ENCODE measurements at places on chromosomes 16 and 17.

DNA sequence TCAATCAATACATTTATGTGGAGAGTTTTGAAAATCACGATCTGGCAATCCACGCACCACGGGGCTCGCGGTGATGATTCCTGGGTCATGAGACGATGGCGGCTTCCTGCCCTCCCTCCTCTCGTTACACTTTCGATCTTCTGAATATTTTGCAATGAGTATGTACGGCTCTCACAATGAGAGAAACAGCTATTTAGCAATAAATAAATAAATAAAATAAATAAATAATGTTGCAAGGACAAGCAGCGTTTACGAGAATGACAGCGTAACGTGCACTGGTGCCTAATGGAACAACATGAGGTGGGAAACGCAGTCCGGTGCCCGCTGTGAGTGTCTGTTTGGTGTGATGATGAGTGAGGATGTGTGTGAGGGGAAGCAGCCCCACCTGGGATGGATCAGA lies 46.7 kb upstream of the JPH3 start:
- no peak for DNase-seq

- DNase-seq, result no peak
Observed at GRCh38 chr17:418421-418751, 65.8 kb upstream of the RPH3AL start.

DNA sequence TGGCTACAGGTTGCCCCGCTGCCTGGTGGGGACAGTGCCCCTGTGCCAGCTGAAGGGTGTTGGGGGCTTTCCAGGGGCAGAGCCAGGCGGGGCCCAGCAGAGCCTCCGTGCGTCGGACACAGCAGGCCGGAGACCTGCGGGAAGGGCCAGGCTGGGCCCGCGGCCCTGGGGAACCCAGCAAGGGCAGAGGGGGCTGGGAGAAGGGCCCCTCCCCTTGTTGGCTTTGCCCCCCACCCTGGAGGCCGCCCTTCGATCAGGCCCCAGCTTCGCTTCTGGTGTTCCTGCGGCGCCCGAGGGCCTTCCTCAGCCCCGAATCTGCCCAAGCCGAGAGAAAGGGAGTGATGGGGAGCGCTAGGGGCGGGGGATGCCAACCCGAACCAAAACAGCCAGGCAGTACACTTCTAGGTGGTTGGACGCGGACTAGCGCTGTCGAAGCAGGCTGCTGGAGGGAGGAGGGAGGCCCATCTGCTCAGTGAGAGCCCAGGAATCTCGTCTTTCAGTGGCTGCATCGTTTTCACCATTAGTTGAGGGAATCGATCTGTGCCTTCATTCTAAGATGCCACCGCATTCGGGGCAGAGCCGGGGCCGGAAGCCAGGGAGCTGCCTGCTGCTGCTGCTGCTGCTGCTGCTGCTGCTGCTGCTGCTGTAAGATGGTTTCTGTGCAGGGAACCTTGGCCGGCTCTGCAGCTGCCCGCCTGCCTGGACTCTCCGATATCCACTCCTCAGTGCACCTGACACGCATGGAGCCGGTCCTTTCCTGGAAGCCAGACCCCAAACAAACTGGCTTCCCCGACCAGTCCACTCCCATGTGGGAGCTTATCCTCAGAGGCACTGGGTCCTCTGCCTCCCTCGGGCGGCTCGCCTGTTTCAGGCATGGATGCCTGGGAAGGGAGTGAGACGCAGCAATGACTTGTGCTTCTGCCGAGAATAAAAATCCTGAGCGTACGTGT lies 1.7 kb downstream of the JPH3 start:
- DNase-seq, result no peak

DNA sequence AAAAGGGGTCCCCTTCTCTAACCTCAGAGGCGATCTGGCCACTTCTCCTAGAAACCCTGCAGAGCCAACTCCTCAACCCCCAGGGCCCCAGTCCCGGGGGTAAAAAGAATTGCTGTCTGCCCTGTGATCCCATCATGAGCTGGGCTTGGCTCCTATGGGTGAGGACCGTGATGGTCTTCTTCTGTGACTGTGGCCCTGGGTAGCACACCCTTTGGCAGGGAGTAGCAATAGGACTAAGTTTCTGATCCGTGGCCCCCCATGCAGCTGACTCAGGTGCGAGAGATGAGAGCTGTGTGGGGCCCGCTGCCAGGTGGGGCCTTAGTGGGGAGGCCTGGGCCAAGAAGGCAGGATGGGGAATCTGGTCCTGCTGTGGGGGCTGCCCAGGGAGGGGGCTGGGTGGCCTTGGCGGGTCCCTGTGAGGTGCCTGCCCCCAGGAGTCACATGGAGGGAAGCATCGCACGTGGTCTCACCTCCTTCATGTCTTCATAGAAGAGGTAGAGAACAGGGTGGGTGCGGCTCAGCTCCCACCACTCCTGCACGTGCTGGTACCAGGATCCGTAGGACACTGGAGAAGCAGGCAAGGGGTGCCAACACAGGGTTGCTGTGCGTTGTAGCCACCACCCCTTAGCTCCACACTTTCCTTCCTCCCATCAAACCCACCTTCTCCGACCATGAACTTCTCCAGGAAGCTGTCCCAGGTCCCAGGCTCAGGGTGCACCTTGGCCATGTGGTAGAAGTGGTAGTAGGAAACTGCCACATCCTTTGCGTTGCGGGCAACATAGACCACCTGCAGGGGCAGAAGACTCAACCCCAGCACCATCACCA lies 3.3 kb downstream of the SULT1A1 start:
- no peak for DNase-seq

- DNase-seq, result no peak
Observed at GRCh38 chr17:72763981-72764380, 328.5 kb downstream of the SLC39A11 start.

DNA sequence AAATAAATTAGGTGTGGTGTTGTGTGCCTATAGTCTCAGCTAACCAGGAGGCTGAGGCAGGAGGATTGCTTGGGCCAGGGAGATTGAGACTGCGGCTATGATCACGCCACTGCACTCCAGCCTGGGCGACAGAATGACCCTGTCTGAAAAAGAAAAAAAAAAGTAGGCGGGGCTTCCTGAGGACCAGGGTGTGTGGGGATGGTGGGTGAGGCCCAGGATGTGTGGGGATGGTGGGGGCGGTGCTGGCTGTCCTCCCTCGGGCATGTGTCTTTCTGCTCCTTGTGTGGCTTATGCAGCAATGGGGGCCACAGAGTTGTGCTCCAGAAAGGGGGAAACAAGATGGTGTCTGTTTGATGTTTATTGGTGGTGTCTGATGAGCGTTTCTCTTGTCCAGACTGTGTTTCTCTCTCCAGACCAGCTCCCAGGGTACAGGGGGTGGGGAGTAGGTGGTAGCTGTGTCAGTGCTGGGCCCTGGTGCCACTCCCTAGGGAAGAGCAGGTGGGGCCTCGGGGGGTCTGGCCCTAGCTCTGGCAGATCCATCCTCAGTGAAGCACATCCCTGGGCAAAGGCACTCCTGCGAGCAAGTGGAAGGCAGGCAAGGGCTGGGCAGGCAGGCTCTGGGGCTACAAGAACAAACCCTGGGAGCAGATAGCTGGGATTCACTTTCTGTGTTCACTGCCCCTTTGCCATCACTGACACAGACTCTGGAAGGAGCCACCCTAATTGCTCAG lies 2.3 kb downstream of the LCAT start:
- no peak for DNase-seq

DNA sequence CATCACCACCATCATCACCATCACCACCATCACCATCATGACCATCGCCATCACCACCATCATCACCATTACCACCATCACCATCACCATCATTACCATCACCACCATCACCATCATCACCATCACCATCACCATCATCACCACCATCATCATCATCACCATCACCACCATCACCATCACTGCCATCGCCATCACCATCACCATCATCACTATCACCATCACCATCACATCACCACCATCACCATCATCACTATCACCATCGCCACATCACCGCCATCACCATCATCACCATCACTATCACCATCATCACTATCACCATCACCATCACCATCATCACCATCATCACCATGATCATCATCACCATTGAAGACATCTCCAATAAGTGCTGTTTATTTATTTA lies 16.8 kb upstream of the MED9 start:
- DNase-seq, result no peak

GRCh38 chr17:68579194-68579927 lies 21.8 kb downstream of the FAM20A start:
- DNase-seq, result no peak

- DNase-seq, result no peak
Observed at GRCh38 chr17:30368912-30369720, 9.6 kb upstream of the CPD start.

GRCh38 chr17:78883089-78883532 lies 19.9 kb downstream of the CEP295NL start:
- peak; percentile 50 for DNase-seq

DNA sequence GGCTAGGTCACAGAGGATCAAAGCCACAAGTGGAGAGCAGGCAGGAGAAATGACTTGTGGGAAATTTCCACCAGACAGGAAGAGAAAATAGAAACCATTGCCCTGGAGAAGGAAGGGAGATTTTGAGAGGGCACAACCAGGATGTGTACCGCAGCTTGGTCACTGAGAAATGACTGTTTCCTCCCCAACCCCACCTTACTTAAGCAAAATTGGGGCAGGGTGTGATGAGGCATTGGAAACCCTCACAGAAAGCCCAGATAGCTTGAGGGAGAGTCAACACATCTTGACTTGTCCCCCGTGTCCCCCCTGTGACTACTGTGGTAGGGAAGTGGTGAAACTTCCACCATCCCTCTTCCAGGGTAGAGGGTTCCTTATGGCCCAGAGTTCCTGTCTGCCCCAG lies 113.5 kb upstream of the FAM20A start:
- no peak for DNase-seq

- no peak for DNase-seq
Observed at GRCh38 chr17:1611715-1612114, 16.9 kb downstream of the SLC43A2 start.

DNA sequence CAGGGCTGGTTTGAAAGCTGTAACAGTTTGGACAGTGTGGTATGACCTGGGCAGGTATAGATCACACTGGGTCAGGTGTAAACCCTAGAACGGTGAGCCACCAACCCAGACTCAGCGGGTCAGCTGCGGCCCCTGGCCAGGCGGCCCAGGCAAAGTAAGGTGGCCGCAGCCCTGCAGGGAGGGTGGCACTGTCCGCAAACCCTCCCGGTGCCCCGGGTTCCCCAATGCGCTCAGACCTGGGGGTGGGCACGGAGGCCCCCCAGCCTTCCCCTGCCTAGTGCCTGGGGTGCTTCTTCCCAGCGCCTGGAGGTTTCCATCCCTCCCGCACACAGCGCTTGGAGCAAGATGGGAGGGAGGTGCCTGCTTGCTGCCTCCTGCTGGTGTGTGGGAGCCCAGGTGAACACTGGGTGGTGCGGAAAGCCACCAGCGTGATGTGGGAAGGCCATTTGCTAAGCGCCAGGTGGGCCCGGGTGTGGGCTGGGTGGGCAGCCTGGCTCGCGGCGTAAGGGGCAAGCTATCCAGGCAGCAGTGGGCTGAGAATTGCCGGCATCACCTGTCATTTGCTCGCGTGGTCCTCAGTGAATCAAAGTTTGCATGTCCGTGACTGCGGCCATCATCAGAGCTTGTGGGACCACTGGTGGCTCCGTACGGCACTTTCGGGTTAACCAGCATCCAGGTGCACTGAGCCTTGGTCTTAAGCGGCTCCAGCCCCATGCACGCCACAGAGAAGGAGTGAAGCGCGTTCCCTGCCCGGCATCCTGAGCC lies 47.3 kb upstream of the GNG13 start:
- DNase-seq, result no peak

GRCh38 chr16:35754391-35755369 lies 2295.3 kb downstream of the TP53TG3F start:
- DNase-seq, result no peak

GRCh38 chr17:3729881-3730280 lies 6.2 kb downstream of the HASPIN start:
- DNase-seq, result no peak

DNA sequence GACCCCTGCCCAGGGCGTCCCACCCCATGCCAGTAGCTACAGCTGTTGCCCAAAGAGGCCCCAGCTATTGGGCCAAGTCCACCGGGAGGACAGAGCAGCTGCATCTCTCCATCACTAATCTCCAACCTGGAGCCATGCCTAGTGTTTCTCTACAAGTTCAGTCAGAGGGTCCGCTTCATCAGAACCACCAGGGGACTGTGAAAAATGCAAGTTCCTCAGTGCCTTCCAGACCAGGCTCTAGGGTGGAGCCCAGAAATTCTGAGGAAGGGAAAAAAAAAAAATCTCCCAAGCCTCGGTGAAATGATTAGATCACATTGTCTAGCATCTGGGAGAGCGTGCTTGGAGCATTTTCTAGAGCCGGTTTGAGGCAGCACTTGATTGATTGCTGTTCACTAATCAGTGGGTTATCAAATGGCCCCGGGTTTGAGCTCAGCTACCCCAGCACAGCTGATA lies 22.4 kb upstream of the HERPUD1 start:
- DNase-seq, result no peak

DNA sequence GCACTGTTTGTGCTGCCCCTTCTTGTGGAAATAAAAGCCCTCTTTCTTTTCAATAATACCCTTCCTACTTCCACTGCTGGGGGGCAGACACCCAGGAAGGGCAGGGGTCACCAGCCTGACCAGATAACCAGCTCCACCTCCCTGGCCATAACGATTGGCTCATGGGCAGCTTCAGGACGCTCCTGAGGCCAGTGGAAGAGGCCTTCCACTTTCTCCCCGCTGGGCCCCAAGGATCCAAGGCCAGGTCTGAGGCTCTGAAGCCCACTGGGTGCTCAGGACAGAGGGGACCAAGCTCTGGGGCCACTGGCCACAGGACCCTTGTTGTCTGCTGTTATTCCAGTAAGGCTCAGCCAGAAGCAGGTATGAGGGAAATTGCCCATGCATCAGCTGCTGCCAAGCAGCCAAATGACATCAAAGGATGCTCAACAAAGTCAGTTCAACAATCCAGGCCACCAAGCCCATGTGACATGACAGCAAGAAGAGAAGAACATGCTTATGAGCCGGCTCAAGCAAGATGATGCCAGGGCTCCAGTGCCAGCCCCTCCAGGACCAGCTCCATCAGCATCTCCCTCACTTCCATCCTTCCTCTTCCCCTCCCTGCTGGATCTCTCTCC lies 238.8 kb downstream of the ZNF423 start:
- no peak for DNase-seq

- no peak for DNase-seq
Observed at GRCh38 chr17:41773731-41774193, 12.7 kb downstream of the JUP start.

GRCh38 chr16:87441886-87442580 lies 49.9 kb downstream of the MAP1LC3B start:
- DNase-seq, result no peak

All from AG04449 (cell line).